ENCODE measurements at places on chromosomes 5 and 9. TPM values are rescaled to one million over a fixed set of nuclear protein-coding genes. Genes with fewer than 3 reads are reported as not detected.

The WDR41 gene
- total RNA-seq = 95.1 TPM

The PCDHGC4 gene
- 0.72 TPM for total RNA-seq

DNA sequence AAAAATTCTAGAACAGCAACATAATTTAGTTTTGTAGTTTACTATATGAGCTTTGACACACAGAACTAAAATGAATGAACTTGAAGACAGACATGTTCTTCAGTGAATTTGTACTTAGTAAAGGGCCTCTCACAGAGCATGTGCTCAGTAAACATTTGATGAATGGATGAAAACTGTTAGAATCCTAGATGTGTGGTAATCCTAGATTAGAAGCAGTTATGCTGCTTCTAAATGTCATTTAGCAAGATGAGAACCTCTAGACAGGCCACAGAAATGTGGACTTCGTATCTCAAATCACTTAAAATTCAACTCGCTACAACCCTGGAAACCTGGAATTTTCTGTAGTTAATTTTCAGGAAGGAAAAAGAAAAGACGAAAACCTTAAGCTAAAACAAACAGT is 8.5 kb downstream of the GOLPH3 start:
- H3K4me3 ChIP-seq = no peak overlapping the region
- peak overlapping the region; percentile 32 for H3K27ac ChIP-seq
- no peaks in the 10 kb centered on the region for H3K27me3 ChIP-seq
- H3K4me1 ChIP-seq = peaks cover 44% of the 10 kb centered on the region

- H3K4me1 ChIP-seq = peaks cover 62% of the 10 kb centered on the region
- H3K4me3 ChIP-seq = no peak overlapping the region
- H3K27me3 ChIP-seq = no peaks in the 10 kb centered on the region
- peaks cover 16% of the 10 kb centered on the region for H3K36me3 ChIP-seq
Measured at GRCh38 chr5:149521739-149522685, 29.2 kb downstream of the CSNK1A1 start.

GRCh38 chr5:112306956-112307355 is 112.1 kb downstream of the EPB41L4A start:
- no peak for DNase-seq
- H3K27me3 ChIP-seq = peaks cover 3% of the 10 kb centered on the region
- no peak overlapping the region for H3K4me3 ChIP-seq
- peaks cover 3% of the 10 kb centered on the region for H3K4me1 ChIP-seq

- H3K4me3 ChIP-seq = no peak overlapping the region
- H3K27me3 ChIP-seq = no peaks in the 10 kb centered on the region
- DNase-seq = no peak
- no peak overlapping the region for H3K27ac ChIP-seq
- no peaks in the 10 kb centered on the region for H3K36me3 ChIP-seq
Measured at GRCh38 chr9:16450578-16450977, 419.9 kb downstream of the BNC2 start.

Measured in chondrocyte (in vitro differentiated cells).